ENCODE measurements at places on chromosomes 1 and 21.

GRCh38 chr1:53945183-53945432 lies 391 bp downstream of the IFT25 start:
- DNase-seq: no peak

DNA sequence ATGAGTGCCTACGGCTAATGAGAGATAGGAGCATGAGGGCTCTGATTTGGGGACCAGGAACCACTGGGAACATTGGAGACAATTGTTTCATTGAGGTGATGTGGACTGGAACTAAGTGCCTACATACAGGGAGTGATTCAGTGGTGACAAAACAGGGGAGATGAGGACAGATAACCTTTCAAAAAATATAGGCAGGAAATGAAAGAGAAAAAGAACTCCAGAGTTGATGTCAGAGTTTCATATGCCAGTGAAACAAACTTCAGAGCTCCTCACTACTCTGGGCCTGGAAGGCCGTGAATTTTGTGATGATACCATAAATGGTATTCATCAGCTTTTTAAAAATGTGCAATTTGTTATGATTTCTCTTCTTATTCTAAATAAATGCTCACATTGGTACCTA lies 39.3 kb downstream of the FASLG start:
- DNase-seq: no peak

DNA sequence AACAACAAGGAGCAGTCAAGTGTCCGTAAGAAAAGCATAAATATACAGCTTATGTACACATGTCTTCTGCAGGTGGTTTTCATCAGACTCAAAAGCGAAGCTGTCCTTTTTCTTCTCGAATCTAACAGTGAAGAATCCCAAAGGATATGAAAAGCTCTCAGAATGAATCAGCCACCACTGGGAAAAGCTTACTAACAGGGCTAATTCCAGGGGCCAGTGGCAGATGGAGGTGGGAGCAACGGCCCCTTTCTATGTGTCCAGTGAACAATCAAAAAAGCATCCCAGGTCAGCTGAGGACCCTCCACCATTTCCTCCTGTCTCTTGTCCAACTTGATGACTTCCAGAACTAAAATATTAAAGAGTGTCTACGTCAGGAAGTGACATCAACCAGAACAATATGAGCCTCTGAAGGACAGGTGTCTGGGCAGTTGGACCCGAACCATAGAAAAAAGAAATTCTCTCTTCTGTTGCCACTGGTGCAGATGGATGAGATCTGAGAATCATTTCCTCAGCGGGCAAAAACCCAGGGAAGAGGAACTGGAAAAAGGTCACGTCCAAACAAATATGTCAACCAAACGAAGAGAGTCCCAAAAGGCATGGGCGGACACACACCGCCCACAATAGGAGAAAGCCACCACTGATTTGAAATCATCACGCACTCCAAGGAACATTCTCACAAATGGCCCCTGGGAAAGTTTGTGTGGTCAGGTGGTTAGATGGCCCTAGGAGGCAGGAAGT lies 70.4 kb upstream of the TIAM1 start:
- no peak for DNase-seq

- DNase-seq: no peak
Measured at GRCh38 chr1:235127732-235128455, 743 bp downstream of the TOMM20 start.

GRCh38 chr1:188022661-188023060 lies 1193.9 kb downstream of the PLA2G4A start:
- DNase-seq: no peak

DNA sequence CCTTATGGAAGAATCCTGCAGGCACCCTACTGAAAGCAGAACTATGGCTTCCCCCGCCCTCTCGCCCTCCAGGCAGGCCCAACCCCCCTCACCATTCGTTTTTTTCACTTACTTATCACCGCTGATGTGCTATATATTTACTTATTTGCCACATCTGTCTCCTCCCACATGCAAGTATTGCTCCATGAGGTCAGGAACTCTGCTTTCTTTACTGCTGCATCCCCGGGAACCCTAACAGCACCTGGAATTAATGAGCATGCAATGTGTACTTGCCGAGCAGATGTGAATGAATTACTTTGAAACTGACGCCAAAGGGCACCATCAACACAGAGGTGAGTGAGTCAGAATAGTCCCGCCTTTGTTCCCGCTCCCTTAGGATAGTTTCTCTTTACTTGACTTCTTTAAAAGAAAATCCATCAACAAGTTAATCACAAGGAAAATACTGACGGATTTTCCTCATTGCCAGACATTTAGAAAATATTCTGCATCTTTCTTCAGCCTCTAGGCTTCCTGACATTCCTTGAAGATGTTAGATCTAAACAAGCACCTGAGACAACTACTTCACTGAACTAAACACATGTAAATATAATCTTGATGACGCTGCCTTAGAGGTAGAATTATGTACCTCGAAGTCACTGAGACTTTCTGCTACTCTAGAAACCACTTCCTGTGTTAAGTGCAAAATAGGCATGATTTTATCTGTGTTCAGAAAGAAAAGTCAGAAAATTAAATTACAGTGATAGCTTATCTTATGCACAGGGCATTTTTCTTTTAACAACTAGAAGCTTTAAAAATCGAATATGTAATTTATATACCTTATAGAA lies 17.5 kb upstream of the RAB4A start:
- peak; percentile 92 for DNase-seq

DNA sequence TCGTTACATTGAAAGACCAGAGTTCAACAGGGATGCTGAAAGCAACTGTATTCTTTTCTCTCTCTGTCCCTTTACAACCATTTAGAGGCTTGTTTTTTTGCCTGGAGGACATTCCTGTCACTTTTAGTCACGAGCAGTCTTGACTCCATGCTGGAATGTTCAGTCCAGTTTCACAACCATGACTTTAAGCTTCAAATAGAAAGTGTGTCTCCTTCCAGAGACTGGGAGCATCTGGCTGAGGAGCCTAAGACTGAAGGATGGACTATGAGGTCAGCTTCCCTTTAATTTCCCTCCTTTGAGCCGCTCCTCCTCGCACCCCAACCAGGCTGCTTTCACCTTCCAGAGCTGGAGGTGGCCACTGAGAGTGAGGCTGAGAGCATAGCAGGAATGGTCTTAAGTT lies 10.5 kb upstream of the RYR2 start:
- no peak for DNase-seq

- DNase-seq: no peak
Measured at GRCh38 chr21:46129846-46130651, 25.3 kb downstream of the FTCD start.

- no peak for DNase-seq
Measured at GRCh38 chr1:95506736-95507414, 272.9 kb downstream of the RWDD3 start.

- DNase-seq: peak; percentile 70
Measured at GRCh38 chr1:180515857-180516388, 13.5 kb upstream of the ACBD6 start.

GRCh38 chr1:94903280-94904009 lies 23.5 kb downstream of the CNN3 start:
- DNase-seq: no peak

GRCh38 chr1:157114183-157115121 lies 14.8 kb upstream of the ETV3L start:
- no peak for DNase-seq

GRCh38 chr21:45353200-45353599 lies 51.8 kb upstream of the COL18A1 start:
- DNase-seq: peak; percentile 13

DNA sequence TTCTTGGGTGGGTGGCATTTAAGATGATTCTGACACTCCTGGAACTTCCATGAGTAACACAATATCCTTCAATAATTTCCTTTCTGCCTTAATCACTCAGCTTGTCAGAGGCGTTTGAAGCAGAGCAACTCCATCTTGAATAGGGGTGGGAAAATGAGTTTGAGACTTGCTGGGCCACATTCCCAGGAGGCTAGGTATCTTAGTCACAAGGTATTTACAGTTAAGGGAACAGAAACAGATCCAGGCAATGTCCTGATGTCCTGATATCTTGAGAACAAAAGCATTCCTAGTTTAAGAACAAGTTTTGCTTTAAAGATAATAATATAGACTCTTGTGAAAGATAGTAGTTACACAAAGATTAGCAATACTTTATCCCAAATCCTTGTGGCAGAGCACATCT lies 76.6 kb upstream of the KIAA0040 start:
- DNase-seq: no peak

DNA sequence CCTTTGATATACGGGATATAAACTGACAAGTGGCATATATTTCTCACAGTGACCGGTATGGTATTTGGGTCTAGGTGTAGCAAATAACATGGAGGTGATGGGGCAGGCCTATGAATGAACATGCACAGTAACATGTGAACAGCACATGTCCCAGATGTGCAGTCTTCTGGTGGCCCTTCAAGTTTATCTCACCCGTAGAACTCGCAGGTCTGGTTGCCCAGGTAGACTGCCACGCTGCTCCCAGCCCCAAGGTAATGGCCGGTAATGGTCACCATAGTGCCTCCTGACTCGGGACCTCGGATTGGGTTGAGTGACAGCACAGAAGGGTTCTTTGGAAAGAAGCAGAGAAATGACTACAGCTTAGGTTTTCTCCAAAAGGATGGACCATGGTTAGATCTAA lies 141.2 kb upstream of the CD34 start:
- DNase-seq: no peak

DNA sequence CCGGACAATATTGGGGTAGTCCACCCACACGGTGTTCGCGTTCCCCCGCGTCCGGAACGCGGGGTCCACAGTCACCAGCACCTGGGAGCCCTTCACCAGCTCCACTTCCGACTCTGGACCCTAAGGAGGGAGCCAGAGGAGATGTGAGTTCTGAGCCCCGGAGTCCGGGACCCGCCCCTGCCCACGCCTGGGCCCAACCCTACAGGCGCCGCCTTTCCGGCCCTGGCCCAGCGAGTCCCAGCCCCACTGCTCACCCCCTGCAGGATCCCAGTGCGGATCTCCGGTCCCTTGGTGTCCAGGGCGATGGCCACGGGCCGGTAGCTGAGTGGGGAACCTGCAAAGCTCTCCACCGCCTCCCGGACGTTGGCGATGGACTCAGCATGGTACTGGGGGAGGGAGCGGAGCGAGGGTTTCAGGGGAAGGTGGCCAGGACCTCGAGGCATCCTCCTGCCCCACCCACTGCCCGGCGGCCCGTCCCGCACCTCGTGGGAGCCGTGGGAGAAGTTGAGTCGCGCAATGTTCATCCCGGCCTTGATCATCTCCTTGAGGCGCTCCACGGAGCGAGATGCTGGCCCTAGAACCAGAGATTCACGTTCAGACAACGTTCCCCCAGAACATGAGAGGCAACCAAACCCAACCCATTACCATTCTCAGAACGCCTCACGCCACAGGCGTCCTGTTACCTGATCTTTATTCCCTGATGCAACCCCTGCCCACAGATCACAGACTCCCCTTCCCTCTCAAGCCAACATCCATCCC lies 5.9 kb downstream of the PKLR start:
- DNase-seq: peak; percentile 25

DNA sequence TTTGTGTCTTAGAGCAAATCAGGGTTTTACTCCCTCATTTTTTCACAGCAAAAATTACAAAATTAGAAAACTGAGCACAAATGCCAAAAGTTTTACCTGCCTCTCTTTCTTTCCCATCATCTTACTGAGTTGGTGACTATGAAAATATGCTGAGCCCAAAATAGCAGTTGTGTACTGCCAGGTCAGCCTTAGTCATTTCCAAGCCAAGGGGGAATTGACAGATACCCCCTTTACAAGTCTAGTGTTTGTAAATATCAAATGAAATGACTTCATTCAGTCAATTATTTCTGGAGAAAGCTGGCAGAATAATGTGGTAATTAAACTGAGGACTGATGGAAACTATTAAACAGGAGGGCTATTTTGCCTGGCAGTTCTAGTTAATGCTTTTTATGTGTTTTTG lies 11.4 kb upstream of the GORAB start:
- no peak for DNase-seq

GRCh38 chr1:26263212-26263611 lies 16.7 kb upstream of the SH3BGRL3 start:
- no peak for DNase-seq

DNA sequence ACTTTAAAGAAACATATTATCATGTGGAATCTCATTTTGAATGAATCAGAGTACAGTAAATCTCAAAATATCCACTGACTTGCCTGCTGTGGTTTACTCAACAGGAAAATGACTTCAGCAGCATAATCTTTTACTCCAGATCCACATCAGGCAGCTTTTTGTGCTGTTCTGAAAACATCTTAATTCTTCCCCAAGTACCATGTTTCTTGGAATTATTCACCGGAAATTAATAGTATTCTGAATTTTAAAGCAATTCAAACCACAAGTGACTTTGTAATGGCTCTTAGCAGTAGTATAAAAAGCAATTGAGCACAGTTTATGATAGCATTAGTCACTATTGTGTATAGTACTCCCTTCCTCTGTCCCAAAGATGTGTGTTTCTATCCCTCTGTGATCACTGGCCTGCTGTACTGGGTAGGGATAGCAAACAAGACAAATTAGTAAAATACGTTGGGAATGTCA lies 64.2 kb upstream of the ERRFI1 start:
- DNase-seq: no peak

DNA sequence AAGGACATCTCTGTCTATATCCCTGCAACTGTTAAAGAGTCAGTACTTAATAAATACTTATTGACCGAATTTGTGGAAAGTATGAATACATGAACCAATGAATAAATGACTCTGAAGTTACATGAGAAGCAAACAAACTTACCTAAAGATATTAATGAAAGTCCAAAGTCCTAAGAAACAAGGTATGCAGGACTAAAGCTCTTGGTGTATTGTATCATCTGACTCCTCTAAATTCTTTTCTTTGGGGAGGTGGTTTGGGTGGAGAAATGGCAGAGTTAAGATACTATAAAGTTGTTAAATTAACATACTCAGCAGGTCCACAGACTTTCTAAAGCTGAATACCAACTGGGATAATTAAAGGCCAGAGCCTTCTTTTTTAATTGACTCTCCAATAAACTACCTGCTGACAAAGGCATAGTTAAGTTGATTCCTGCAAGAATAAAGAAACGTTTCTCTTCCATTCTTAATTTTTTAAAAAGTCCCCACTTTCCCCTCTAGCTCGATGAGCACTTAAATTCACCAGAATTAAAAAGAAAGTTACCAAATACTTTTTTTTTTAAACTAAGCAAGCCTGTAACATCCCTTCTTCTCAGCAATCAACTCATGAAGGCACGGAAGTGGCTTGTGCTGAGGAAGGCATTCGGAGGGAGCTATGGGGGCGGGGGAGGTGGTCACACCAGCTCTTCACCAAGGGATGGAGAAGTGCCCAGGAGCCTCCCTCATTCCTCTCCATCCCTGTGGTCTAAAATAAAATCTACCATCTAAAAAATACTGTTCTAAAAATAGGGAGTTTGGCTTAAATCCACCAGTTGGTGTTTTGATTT lies 61.1 kb downstream of the GADD45A start:
- no peak for DNase-seq
